Fibroblast of villous mesenchyme (primary cell): ENCODE measurements at places on chromosomes 3 and 15.
A peak's percentile ranks its signal among the peaks of the same experiment; 100 is the strongest.

DNA sequence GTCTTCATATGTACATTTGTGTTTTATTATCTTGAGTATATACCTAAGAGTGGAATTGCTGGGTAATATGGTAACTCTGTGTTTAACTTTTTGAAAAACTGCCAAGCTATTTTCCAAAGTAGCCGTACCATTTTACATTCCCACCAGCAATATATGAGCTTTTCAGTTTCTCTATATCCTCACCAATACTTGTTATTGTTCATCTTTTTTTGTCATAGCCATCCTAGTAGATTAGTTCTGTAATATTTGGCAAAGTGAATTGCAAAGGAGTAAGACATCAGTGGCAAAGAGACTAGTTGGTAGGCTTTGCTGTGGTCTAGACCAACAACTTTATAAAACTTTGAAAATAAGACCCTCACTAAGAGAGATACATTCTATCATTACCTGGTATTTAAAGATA is 21.4 kb downstream of the OXSR1 start:
- no peak for DNase-seq

- no peak for DNase-seq
Measured at GRCh38 chr3:52535411-52536111, 844 bp upstream of the UQCC5 start.

DNA sequence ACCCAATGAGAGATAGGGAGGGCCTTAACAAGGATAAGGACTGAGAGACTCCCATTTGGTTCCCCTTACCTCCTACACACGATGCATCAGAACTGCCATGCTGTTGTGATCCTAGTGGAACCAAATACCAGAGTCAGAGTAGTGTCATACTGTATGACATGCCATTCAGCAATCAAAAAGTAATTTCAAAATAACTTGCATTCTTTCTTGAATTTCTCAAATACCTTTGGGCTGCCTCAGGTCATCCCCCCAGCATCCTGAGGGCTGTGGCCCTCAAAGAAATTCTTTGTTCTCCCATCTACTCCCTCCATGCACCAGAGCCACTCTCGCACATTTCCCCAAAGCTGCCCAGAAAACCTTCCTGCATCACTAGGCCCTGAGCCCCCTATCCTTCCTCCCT is 68.9 kb upstream of the PPP2R3A start:
- DNase-seq: no peak

GRCh38 chr15:64634576-64635498 is 140.6 kb downstream of the RBPMS2 start:
- peak; percentile 16 for DNase-seq

GRCh38 chr3:43734685-43735084 is 43.9 kb downstream of the ABHD5 start:
- DNase-seq: no peak

- peak; percentile 76 for DNase-seq
Measured at GRCh38 chr3:73060302-73060723, 1.1 kb upstream of the EBLN2 start.

DNA sequence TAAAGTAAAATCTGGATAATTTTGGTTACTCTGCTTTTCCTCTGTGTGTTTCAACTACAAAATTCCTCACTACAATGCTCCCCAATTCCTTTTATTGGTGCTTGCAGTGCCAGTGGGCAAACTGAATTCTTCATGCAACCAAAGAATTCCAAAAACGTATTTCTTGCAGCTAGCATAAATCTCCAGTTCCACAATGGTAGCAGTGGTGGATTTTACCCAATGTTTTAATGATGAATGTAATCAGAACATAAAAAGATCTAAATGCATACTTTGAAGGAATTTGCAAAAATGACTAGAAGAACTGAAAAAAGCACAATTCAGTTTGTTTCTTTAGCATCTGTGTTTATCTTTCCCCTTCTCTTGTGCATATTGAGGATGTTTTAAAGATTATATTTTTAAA is 359.6 kb upstream of the TPRG1 start:
- no peak for DNase-seq

- DNase-seq: no peak
Measured at GRCh38 chr3:123110282-123110975, 43.6 kb downstream of the PDIA5 start.

DNA sequence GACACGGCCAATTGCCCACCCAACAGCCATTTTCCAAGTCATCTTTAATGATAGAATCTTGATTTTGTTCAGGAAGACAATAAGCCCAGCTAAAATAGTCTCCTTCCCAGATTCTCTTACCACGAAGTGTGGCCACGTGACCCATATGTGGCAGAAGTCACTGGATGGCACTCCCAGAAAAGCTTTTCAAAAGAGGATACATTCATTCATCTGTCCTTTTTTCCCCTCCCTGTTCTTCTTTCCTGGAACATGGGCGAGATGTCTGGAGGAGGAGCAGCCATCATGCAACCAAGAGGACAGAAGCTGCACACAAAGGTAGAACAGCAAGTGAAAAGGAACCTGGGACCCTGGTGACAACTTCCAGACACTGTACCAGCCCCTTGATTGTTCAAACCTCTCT is 174.7 kb downstream of the UACA start:
- no peak for DNase-seq

DNA sequence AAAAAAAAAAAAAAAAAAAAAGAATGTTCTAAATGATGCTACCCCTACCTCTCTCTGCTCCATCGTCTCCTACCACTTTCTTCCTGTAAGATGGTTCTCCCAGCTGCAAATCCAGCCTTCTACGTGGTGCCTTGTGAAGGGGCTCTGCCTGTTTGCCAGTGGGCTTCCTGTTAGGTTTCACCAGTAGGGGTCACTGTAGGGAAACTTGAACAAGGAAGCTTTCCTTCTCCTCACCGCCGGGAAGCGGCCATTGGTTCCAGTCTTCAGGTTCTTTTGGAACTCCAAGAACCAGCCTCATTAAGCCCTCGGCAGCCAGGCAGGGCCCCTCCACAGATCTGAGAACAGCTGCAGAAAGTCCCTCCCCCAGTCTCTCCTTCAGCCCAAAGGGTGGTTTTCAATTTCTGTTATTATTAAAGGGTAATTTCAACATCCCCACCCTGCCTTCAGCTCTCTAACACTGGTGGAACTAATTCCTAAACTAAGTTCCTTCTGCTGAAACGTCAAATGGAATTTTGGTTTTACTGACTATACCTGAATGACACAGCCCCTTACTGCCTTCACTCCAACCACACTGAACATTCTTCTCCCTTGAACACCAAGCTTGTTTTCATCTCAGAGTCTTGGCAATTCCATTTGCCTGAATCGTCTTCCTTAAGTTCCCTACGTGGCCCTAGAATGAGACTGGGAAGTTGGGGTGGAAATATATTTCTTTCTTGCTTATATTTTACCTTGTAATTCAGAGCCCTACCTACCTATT is 13.5 kb downstream of the MCCC1 start:
- DNase-seq: no peak

GRCh38 chr3:156181509-156181908 is 61.1 kb downstream of the KCNAB1 start:
- peak; percentile 7 for DNase-seq

DNA sequence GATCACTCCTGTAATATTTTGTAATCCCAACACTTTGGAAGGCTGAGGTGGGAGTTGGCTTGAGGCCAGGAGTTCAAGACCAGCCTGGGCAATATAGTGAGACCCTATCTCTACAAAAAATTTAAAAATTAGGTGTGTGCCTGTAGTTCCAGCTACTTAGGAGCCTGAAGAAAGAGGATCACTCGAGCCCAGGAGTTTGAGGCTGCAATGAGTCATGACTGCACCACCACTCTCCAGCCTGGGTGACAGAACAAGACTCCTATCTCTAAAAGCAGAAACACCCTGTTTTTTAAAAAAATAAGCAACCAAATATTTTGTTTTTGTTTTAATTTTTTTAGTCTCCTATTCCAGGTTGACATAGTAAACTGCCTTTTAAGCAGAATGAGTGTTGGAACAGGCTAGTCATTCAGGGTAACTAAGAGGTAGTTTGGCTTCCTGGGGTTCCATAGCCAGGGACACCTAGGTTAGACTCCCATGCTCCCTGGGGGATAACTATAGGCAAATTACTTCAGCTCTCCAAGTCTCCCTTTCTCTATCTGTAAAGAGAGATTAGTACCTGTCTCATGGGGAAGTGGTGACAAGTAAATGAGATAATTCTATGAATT is 114.6 kb upstream of the C15orf61 start:
- peak; percentile 3 for DNase-seq

DNA sequence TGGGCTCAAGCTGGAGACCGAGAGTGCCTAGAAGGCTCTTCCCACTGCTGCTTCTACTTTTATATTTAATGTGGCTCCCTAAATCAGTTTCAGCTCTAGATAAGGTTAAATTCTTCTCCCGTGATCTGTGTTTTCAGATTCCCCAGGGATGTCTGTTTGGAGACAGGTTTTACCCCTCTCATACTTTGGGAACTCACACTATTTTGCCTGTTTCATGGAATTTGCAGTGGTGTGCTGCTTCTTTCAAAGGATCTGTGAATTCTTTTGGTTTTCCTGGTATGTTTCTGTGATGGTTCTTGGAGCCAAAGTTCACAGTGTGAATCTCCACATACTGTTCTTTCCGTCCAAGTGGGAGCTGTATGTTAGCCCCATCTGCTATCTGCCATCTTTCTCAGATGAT is 238.3 kb upstream of the SLITRK3 start:
- no peak for DNase-seq

- DNase-seq: no peak
Measured at GRCh38 chr3:46989146-46989810, 9.8 kb downstream of the NBEAL2 start.
